C1 segment of cervical spinal cord (tissue), 14 donors: ENCODE measurements at places on chromosomes 6 and 20.

DNA sequence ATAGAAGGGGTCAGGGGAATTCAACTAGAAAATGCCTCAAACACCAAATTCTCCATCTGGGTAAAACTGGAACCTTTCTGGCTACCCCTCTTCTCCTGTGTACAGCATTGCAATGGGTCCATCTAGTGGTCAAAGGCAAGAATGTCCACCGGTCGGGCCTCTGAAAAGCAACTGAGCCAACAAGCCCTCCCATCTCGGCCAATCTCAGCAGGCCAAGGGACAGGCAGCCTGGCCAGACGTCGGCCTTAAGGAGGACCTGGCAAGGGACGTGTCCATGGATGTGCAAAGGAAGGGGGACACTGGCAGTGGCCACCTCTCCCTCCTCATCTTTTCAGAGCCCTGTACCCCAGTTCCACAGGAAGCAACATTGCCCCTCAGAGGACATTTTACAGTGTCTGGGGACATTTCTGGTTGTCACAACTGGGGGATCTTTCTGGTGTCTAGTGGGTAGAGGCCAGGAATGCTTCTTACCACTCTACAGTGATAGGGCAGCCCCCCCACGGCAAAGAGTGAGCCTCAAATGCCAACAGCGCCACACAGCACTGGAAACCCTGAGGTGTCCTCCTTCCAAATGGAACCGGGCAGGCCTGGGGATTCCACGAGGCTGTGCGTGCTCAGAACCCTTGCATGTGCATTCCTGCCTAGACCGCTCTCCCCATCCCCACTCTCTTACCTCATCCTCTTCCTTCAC, 99.8 kb upstream of the FOXA2 start:
- peak; percentile 12 for DNase-seq

GRCh38 chr6:51120016-51120415, 301.3 kb downstream of the TFAP2B start:
- no peak for DNase-seq

DNA sequence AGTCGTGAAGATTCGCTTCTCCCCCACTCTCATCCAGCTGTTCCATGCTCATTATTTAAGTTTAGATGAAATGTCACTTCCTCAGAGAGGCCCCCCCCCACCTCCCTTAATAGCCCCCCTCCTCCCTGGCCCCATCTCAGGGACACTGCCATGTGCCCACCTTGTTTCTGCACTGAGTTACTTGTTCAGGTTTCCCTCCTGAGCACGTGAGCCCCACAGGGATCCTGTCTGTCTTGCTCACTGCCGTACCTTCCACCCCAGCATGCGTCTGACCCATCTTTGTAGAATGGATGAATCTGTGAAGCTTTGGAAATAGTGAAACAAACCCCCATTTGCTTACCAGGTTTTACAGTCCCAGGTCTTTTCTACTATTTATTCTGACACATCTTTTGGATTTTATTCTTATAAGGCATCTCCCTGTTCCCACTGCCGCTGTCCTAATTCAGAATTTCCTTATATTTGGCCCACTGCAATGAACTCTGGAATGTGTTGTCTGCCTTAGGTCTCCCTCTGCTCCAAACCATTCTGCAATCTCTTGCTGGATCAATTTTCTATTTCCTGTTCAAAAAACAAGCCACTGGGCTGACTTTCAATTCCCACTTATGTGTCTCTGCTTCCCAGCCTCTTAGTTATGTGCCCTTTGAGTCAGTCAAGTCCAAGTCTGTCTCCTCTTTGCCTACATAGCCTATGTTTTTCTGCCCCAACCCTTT, 136.5 kb upstream of the ECI2 start:
- DNase-seq, result no peak

DNA sequence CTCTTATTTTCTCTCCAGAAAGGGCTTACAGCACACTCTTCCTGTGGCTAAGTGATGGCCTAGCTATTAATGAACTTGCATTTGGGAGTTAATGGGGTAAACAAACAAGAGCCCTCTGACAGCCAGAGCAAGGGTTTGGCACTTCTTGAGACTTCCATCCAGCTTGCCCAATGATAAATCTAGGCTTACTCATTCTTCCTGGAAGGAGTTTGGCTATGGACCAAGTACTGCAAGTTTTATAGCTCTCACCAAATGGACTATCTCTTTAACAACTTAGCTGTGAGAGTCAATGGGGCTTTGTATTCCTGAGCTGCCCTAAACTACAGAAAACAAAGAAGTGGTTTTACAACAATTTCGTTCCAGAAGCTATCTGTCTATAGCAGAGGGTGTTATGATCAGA, 16.7 kb upstream of the PI3 start:
- DNase-seq, result no peak

DNA sequence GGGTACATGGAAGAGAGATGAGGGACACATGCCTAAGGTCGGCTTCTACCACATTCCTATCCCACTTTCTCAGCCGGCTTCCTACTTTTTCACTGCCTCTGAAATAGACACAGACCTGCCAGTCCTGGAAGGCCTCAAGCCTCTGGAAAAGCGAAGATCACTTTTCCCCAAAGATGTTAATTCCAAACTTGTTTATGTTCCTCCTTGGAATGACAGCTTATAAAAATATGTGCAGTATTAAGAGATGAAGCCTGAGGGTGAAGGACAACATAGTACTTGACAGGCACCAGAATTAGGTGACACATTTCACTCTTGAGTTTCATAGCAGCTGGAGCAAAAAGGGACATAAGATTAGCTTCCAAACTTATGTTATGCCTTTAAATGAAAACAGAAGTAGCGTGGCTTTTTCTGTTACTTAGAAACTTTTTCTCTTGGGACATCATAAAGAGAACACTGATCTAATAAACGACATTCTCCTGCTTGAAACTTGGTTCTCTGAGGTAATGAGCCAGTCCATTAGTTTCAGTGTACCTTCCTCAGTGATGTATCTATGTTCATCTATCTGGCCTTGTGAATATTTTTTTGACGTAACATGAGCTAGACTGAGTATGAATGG, 25.3 kb downstream of the FOXO3 start:
- DNase-seq, result no peak

DNA sequence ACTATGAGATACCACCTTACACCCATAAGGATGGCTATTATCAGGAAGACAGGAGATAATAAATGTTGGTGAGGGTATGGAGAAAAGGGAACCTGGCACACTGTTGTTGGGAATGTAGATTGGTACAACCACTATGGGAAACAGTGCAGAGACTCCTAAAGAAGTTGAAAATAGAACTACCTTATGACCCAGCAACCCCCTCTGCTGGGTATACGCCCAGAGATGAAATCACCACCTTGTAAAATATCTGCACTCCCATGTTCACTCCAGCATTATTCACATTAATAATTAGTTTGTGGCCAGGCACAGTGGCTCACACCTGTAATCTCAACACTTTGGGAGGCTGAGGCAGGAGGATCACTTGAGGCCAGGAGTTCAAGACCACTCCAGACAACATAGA, 26.8 kb downstream of the ZBTB9 start:
- DNase-seq, result no peak

DNA sequence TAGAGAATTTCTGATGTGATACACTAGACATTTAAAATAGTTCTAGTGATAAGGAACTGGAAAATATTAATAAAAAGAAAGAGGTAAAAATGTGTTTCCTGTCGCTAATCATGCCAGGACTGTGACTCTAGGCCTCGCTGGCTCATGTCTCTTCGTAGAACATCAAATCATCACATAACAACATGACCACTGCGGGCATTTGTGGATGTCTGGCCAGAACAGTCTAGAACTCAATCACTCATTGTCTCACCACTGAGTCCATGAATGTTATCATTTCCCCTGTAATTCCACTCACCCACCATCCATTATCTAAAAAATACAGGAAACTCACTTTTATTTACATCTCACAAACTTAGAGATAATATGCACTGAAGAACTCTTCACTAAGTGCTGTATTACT, 3.4 kb downstream of the HMGN3 start:
- no peak for DNase-seq

DNA sequence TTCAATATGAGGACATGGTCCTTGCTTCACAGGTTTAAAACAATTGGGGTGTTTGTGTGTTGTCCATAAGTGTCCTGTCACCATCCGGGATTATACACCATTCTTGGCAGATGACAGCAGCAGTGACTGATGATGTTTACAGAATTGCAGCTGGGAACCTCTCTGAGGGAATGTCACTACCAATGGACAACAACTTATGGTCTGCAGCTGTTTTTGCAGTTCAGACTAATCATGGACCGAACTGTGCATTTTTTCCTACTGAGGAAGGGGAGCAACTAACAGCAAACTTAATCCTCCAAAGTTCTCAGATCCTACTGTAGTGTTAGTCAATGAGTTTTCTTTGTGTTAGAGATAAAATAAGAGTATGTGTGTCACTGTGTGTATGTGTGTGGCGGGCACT, 26.0 kb downstream of the FAM229B start:
- peak; percentile 18 for DNase-seq

GRCh38 chr6:40170856-40171255, 236.6 kb upstream of the MOCS1 start:
- no peak for DNase-seq

DNA sequence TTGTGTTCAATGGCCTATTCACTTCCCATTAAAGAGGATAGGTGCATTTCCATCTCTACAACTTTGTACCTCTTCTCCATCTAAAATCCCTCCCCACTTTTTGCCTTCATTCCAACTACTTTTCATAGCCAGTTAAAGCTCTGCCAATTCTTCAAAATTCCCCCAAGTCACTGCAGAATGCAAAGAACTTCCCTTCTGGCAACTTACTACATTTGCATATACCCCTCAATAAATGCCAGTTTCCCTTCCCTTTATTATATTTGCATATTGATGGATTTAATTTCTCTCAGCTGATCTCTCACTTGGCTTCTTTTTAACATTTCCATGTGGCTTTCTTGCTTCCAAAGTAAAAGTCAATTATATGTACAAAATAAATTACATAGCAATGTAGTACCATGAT, 393.4 kb downstream of the HACE1 start:
- DNase-seq, result no peak

DNA sequence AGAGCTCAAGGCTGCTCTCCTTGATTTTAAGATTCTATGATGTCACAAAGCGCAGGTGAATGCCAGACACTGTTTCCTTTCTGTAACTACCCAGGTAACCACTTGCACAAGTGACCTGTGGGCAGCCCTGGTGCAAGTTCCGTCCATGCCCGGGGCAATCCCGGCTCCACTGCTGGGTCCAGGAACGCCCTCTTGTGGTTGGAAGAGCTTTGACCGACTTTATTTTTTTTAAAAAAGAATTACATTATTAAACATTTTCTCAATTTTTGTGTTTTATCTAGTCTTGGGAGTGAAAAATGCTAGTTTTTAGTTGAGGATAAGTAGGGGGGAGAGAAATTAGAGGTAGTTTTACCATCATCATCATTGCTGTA, 695.2 kb downstream of the QKI start:
- no peak for DNase-seq
